ENCODE measurements at places on chromosomes 1 and 21.

- no peak for DNase-seq
These were observed 61.8 kb downstream of the INTS7 start for GRCh38 chr1:211973541-211973940.

DNA sequence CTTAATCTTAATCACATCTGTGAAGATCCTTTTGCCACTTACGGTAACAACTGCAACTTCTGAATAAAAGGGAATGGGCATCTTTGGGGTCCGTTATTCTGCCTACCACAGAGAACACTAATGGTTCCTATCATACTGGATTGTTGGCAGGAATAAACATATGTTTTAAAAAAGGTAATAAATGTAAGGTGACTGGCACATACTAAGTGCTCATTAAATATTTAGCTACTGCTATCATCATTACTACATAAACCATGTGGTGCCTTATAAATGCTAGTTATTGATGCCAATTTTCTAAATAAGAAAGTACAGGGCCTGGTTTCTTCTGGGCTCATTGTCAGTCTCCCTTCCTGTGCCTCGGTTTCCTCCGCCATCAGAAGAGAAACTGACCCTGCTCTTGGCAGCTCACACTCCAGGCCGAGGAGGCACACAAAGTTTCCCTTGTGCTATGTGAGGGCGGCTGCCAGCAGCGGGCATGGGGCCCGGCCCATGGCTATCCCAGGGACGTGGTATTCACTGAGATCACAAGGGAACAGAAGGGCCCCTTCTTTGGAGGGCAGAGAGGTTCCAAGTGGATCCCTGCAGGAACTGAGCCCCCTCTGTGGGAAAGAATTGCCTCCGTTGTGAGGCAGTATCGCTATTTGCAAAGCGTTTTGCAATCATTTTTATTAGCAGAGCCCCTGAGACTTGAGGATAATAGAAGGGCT, 26.2 kb downstream of the NAV1 start:
- no peak for DNase-seq

DNA sequence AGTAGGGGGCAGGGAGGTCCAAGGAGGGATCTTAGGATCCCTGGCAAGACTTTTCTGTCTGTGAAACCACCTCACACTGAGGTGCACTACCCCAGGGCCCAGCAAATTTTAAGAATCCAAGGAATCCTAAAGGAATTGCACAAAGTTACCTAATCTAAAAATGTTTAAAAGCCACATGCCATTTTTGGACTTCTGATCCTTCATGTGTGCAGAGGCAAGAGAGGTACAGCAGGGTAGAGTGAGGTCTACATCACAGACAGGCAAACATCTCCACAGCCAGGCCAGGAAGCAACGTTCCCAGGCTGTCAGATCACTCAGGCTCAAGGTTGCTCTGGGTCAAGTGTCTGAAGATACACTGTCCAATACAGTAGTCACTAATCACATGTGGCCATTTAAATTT, 324.6 kb upstream of the DUSP10 start:
- no peak for DNase-seq

DNA sequence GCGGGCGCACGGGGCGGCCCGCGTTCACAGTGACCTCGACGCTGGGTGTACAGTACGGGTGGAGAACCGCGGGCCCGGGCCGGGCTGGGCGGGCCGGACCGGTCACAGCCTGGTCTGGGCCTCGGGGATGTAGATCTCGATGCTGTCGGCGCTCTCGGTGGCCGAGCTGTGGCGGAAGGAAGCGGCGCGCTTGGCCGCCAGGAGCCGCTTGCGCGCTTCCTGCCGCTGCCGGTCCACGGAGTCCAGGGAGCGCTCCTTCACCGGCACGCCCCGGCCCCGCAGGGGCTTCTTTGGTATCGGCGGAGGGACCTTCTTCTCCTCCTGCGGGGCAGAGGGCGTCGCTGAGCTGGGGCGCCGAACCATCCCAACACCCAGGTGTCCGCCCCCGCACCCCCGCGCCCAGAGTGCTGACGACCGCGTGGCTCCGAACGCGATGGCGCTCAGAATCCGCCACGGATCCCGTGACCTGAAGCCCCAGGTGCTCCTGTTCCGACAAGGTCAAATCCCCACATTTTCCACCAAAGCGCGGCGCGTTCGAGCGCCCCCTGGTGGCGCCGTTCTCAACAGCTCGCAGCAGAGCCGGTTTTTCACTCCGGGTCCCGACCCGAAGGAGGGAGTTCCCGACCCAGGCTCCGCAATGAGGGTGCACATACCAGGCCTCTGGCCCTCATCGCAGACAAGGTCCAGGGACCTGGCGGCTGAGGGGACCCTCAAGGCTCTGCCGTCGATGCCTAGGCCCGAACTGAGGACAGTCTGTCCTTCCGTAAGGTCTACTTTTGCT, 6.6 kb upstream of the SMIM12 start:
- no peak for DNase-seq

DNA sequence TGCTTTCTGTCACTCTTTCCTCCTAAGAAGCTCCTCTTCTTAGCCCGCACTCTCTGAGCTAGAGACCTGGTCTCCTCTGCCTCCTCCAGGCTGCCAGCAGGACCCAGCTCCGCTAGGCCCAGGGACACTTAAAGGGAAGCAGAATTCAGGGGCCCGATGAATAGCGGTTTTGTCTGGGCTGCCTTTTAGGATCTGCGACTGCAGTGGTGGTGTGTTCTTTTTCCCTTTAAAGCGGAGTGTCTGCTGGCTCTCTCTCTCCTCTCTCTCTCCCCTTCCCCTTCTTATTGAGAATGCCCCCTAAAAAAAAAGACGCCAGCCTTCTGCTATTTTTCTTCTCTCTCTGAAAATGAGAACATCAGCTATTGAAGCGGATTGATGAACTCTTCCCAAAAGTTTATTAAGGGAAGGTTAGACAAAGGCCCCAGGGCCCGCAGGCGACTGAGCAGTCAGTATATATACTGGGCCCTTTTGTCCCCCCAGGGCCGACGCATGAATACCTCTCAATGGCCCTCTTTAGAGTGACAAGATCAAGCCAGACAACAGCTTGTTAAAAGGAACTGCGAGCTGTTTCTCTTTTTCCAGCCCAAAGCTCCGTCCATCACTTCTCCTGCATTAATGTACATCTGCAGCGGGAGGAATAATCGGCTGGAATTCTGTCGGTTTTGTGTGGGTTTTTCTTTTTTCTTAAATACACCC, 27.0 kb downstream of the PAX7 start:
- DNase-seq: no peak

DNA sequence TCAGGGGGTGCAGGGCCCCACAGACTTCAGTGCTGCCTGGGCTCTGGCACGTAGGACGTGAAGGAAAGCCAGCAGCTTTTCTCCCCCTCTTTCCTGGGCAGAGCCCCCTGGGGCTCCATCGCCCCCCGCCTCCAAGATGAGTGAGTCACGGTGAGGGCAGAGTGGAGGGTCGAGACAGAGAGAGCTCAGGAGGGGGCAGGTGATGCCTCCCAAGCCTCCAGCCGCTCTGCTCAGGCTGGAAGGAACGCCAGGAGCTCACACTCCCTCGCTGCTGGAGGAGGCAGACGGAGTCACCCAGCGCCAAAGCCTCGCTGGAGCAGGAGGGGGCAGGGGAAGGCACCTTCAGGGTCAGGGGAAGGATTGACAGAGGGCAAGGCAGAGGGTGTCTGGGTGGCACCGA, 119.5 kb downstream of the CASZ1 start:
- DNase-seq: no peak

GRCh38 chr1:201539561-201540431, 869 bp downstream of the NAV1 start:
- no peak for DNase-seq

DNA sequence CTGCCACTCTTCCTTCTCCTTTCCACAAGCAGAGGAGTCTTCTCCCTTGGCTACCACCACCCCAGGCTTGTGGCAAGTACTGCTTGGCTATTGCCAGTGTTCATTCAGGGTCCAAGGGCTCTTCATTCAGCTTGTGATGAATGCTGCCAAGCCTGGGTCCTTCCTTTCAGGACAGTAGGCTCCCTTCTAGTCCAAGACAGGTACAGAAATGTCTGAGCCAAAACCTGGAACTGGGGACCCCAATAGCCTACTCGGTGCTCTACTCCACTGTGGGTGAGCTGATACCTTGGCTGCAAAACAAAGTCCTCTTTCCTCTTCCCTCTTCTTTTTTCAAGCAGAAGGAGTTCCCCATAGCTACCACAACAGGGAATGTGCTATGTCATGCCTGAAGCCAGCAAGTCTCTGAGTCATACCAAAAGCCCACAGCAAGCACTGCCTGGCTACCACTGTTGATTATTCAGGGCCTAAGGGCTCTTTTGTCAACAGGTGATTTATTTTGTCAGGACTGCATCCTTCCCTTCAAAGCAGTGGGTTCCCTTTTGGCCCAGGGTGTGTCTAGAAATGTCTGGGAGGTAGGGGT, 268.9 kb downstream of the HHAT start:
- peak; percentile 96 for DNase-seq

GRCh38 chr21:45430521-45431501, 25.8 kb downstream of the COL18A1 start:
- no peak for DNase-seq

GRCh38 chr1:237851210-237851845, 39.4 kb downstream of the ZP4 start:
- DNase-seq: peak; percentile 14

- no peak for DNase-seq
These were observed 10.3 kb downstream of the PARS2 start for GRCh38 chr1:54754045-54754444.

DNA sequence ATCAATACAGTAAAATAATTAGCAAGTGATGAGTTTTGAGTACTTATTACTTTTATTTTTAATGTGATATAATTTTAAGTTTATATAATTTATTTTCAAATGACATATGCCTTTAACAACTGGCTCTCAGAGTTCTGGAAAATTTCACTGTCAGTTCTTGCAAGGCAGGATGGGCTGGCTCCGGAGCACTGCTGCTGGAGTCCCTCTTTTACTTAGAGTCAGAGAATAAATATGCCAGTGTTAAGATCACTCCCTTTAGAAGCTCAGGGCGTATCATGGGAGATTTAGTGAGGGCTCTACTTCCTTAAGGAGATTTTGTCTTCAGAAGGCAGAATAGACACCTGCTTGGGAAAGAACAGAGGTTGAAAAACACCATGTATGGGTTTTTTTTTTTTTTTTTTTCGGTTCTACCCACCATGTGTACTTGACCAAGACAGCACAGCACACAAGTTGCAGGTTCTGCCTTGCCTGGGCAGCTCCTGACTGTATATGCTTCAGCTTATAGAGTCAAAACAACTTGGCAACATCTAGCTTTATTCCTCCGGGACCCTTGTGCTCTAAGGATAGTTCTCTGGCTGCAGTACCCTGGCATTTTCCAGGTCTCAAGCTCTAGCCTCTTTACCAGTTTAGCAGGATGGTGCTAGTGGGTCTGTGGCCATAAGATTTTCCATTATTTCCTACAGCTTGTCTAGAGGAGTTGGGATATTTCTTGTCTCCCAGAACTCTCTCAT, 29.7 kb upstream of the FMOD start:
- DNase-seq: no peak

GRCh38 chr1:205171369-205171768, 40.1 kb downstream of the DSTYK start:
- DNase-seq: no peak

DNA sequence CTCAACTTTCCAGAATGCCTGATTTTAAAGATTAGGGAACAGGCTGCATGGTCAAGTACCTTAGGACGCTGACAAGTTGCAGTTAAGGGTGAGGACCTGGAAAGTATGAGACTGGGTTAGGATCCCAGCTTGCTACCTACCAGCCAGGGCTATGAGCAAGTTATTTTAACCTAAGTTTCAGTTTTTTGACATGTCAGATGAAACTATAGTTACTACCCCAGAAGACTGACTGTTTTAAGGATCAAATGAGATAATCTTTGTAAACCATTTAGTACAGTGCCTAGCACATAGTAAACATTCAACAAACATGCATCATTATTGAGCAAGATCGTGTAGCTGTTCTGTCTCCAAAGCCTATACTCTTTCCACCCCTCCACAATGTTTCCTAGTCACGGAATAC, 14.4 kb downstream of the THEMIS2 start:
- no peak for DNase-seq

GRCh38 chr1:211648336-211648735, 27.1 kb downstream of the NEK2 start:
- peak; percentile 56 for DNase-seq

DNA sequence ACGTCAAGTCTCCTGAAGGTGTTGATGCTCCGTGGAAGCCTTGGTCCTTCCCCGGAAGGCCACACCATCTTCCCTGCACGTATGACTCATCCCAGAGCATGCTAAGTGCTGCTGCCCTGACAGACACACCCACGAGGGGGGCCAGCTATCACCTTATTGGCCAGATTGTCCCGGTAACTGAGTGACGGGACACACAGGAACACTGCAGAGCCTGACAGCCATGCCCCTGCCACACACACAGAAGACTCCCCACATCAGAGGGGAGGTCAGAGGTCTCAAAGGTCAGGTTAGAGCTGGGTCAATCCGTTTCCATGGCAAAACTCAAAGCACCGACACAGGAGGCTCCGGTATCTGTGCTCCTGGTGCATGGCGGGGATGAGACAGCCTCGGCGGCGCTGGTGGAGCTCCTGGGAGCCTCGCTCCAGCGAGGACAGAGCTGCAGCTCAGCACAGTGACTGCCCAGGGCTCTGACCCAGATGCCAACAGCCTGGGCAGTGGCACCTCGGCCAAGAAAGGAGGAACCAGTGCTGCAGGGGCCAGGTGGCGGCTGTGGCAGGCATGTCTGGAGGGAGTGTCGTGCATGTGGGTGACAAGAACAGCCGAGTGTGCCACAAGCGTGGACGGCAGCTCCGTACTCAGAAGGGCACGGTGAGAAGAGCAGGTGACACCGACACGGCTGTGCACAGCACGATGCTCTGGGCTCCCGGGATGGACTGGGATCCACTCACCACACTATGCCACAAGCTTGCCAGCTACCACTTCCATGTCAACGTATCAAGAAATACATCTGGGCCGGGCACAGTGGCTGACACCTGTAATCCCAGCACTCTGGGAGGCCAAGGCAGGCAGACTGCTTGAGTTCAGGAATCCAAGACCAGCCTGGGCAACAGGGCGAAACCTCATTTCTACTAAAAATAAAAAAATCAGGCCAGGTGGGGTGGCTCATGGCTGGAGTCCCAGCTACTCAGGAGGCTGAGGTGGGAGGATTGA, 14.8 kb upstream of the TMEM240 start:
- DNase-seq: peak; percentile 54

- DNase-seq: no peak
These were observed 39.4 kb downstream of the KCNJ15 start for GRCh38 chr21:38295997-38296764.

- no peak for DNase-seq
These were observed 157.9 kb upstream of the NBPF11 start for GRCh38 chr1:148309940-148310500.

DNA sequence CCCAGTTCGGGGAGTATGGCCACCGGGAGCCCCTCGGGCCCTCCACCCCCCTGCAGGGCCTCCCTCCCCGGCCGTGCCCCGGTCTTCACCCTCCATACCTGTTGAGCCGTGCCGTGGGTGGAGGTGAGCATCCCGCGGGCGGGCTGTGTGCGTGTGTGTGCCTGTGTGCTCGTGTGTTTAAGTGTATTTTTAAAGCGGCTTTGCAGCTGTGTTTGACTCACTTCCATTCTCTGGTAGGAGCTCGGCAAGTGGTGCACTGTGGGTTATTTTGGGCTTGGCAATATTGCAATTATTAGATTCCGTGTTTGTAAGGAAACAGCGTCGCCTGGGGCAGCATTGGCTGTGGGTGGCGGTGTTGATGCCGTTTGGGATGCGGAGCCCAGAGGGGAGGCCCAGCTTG, 20.3 kb upstream of the PLCH2 start:
- DNase-seq: no peak

GRCh38 chr1:29282924-29283803, 46.8 kb downstream of the PTPRU start:
- no peak for DNase-seq
